CD4-positive, alpha-beta T cell (primary cell): ENCODE measurements at places on chromosomes 11 and 22. TPM values are rescaled to one million over a fixed set of nuclear protein-coding genes. Genes with fewer than 3 reads are reported as not detected.

Gene OR2AG1
- not detected for total RNA-seq

Gene GLYAT
- not detected for total RNA-seq

Gene LRP4
- not detected for total RNA-seq

Gene TOM1
- 219 TPM for total RNA-seq

Gene CCDC73
- not detected for total RNA-seq

Gene RNF121
- 10.4 TPM for total RNA-seq

Gene OR5AL1
- not detected for total RNA-seq

Gene SMTNL1
- not detected for total RNA-seq
